ENCODE measurements at places on chromosomes 7 and 10. TPM values are rescaled to one million over a fixed set of nuclear protein-coding genes. Genes with fewer than 3 reads are reported as not detected.

- DNase-seq: no peak
These were observed 40.3 kb downstream of the LBX1 start for GRCh38 chr10:101188942-101189341.

DNA sequence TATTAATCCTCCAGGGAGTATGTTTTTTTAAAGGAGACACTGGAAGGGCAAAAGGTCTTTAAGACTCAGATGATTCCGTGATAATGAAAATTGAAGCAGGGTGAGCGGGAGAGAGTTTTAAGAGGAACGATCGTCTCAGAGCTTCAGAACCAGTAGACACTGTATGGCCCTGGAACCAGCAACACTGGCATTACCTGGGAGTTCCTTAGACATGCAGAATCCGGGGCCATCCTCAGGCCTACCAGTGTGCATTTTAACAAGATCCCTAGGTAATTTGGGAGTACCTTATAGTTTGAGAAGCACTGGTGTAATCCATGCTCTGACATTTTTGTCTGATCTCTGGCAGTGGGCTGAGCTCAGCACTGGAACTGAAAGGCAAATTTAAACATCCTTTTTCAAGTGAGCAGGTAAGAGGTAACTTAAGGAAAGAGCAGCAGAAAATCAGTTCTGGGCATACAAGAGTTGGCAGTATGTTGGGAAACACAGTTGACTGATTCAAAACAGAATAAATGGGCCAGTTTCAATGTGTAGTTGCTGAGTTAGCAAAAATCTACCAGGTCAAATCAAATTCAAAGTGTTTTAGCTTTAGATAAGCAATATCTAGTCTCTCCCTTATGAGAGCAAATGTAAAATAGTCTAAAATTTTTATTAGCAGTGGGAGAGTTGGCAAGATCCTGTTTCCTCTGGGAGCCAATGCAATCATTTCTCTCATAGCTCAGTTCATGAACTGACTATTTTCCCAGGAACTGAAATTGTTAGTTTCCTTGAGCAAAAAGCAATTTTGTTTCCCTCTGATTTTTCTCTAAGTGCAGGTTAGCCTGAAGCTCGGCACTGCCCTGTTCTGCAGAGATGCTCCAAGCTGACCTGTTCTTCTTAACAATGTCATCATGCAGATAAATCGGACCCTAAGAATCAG is 97.2 kb upstream of the ELMO1 start:
- DNase-seq: no peak

- DNase-seq: no peak
These were observed 30.9 kb downstream of the MRPS33 start for GRCh38 chr7:140983802-140984201.

DNA sequence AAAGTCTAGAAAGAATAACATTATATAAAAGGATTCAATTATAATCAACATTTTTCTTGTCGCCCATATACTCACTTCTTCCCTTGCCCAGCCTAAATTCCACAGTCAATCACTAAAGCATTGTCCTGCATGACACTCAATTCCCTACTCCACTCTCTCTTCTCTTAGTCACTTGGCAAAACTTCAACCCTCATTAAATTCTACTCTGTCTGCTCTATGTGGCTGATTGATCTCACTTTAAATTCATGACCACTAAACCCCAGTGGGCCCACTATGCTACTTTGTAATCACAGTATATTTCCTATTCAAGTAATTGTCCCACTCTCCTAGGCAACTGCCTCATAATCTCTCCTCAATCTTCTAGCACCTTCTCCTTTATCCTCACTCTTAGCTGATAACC is 54.1 kb downstream of the MTERF1 start:
- no peak for DNase-seq

DNA sequence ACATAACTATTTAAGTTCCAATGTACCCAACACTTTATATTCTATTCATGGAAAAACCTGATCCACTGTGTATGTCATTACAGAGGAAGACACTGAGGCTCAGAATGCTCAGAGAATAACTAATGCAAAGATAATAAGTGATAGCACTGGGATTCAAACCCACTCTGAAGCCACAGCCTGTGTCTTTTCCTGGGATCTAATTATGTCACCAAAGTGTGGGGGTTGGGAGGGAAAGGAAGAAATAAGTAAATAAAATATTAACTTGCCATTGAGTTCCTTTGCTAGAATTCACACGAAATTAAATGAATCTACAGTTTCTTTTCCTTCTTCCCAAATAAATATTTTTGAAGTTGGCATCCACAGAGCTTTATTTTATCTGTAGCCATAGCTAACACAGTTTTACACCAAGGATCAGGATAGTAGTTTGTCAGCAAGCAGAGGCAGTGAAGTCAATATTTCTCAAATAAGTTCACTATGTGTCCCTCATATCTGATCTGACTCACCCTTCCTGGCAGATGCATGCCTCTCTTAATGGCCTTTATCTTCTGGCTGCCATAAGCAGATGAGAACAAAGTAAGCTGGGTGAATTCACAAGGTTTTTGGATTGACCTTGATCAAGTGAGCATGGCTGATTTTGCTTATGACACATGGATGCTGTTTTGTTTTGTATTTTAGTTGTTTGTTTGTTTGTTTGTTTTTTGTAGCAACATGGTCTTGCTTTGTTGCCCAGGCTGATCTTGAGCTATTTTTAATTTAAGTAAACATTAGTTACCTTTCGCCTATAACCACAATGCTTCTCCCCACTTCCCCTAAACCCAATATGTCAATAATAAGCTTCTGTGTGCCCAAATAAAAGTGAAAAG is 6.3 kb downstream of the RAPGEF5 start:
- DNase-seq: no peak

DNA sequence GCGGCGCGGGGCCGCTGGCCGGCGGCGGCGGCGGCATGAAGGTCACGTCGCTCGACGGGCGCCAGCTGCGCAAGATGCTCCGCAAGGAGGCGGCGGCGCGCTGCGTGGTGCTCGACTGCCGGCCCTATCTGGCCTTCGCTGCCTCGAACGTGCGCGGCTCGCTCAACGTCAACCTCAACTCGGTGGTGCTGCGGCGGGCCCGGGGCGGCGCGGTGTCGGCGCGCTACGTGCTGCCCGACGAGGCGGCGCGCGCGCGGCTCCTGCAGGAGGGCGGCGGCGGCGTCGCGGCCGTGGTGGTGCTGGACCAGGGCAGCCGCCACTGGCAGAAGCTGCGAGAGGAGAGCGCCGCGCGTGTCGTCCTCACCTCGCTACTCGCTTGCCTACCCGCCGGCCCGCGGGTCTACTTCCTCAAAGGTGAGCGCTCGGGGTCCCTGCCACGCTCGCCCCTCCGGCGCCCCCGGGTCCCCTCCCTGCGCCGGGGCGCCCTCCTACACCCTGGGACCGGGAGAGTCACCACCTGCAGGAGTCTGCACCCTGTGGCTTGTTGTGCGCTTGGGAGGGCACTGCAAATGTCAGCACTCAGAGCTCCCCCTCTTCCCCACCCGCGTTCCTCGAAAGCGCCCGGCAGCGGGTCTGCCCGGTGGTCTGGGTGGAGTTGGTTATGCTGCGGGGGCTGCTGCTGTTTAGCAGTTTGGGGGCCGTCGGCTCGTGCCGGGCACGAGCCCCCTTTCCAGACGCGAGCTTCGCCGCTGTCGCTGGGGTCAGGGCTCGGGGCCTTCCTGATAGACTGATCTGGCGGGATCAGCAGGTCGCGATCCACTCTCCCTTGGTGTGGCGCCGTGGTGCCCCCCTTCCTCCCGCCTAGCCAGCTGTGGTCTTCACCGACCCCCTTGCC is 627 bp downstream of the DUSP5 start:
- DNase-seq: peak; percentile 59

- DNase-seq: no peak
These were observed 101.8 kb upstream of the TCF7L2 start for GRCh38 chr10:112848228-112848627.

DNA sequence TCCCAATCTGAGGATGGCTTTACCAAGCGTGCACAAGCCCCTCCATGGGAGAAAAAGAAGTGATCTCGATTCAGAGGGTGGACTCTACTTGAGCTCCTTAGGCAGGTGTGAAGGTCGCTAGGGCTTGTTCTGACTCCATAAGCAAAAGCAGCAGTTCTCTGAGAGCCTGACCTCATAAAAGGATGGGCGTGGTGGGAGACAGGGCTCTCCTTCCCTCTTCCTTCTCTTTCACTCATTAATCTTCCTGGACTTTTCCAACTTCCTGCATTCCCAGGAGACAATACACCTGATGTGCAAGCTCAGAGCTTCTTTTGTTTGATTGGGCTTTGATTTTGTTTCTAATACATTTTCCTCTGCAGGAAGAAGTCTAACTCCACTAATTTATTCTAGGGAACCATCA is 22.3 kb upstream of the TMEM72 start:
- no peak for DNase-seq

The KLLN gene
- 0.32 TPM for total RNA-seq

GRCh38 chr10:72924351-72924750 is 30.3 kb downstream of the PLA2G12B start:
- DNase-seq: no peak

GRCh38 chr10:10438335-10439100 is 579.2 kb upstream of the CELF2 start:
- no peak for DNase-seq

The VTI1A gene
- total RNA-seq: 11.6 TPM

GRCh38 chr10:108411206-108411605 is 1246.7 kb upstream of the SORCS1 start:
- no peak for DNase-seq

The IFIT1B gene
- total RNA-seq: not detected
